ENCODE measurements at places on chromosomes 6 and 20.
A peak's percentile ranks its signal among the peaks of the same experiment; 100 is the strongest.

- no peak overlapping the region for H3K4me3 ChIP-seq
- no peak for DNase-seq
- H3K27ac ChIP-seq: peak overlapping the region; percentile 73
- no peaks in the 10 kb centered on the region for H3K27me3 ChIP-seq
- H3K4me1 ChIP-seq: peaks cover 69% of the 10 kb centered on the region
- H3K36me3 ChIP-seq: peaks cover 26% of the 10 kb centered on the region
Observed at GRCh38 chr20:49888212-49889000, 26.9 kb downstream of the SPATA2 start.

DNA sequence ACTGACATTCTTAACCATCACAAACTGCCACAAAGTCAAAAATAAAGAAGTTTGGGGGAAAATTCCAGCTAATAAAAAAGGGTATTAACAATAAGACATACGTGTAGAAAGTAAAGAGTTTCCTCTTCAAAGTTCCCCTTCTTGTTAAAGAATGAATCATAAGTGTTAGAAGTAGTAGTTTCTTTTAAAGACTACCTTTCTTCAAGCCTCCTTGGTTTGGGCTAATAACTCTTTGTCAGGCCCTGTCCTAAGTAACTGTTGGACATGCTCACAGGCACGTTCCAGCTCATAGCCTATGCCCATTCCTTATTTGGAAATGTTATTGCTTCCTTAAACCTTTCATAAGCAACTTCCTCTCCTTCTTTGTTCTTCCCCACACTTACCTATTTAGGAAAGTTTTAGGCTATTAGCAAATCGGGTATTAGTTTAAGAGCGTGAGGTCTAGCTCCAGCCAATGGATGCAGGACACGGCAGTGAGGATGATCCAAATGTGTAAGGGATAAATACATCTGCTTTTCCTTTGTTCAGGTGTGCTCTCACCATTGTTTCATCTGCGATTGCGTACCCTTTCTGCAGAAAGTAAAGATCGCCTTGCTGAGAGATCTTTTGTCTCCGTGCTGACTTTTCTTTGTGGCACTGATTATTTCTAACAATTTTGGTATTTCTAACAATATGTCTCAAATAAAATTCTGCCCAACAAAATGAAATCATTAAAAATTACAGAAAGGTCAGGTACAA lies 64.9 kb downstream of the CHD6 start:
- no peaks in the 10 kb centered on the region for H3K27me3 ChIP-seq
- no peak overlapping the region for H3K27ac ChIP-seq
- peaks cover 9% of the 10 kb centered on the region for H3K36me3 ChIP-seq
- no peak overlapping the region for H3K4me3 ChIP-seq
- H3K4me1 ChIP-seq: peaks cover 16% of the 10 kb centered on the region

DNA sequence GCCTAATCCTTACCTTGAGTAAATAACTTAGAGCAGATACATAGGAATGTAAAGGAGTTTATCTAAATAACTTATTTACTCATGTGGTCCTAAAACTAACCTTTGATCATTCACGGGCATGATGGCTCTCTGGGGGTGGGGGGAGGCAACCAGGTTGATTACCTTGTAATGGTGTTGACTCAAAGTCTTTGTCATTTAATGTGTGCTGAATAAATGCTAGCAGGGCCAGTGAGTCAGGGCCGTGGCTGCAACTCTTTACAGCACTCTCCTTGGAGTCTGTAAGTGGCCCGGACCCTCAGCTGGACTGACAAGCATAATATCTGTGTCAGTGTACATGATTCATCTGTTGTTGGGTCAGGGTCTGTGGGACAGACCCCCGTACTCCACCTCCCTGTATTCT lies 203.0 kb downstream of the EPM2A start:
- no peak overlapping the region for H3K4me3 ChIP-seq
- peaks cover 5% of the 10 kb centered on the region for H3K4me1 ChIP-seq
- no peak for DNase-seq
- no peak overlapping the region for H3K27ac ChIP-seq

DNA sequence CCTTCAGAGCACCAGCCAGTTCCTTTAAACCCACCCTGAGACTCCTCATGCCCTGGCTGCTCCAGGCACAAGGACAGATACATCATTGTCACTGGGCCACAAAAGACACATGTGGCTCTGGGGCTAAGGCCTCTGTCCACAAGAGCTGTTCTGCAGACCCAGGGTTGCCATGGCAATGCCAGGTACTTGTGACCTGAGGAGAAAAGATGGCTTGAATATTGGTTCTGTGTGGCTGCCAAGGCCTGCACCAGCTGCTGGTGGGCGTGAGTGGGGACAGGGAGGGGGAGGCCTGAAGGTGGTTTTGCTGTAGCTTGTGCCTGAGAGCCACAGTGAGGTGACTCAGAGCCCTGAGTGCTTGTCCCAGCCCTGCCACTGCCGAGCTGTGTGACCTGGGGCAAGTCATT lies 31.8 kb downstream of the SAYSD1 start:
- no peak overlapping the region for H3K4me3 ChIP-seq
- H3K27ac ChIP-seq: no peak overlapping the region

DNA sequence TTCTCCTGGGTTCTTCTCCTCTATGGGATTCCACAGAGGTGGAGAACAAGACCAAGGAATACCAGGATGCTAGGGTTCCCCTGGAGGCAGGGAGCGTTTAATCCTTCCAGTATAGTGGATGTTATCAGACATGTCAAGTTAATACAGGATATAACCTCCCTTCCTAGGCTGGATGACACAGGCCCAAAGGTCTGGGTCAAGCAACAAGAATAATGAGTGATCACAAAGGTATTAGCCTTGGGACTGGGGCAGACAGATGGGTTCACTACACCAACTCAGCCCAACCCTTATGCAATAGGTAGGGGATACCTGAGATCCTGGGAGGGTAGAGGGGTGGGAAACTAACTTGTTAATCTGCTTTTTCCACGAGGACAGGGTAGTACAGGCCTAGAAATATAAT lies 690.3 kb downstream of the HTR1B start:
- H3K27ac ChIP-seq: no peak overlapping the region
- H3K27me3 ChIP-seq: no peaks in the 10 kb centered on the region
- no peak overlapping the region for H3K4me3 ChIP-seq
- DNase-seq: no peak
- peaks cover 26% of the 10 kb centered on the region for H3K4me1 ChIP-seq

DNA sequence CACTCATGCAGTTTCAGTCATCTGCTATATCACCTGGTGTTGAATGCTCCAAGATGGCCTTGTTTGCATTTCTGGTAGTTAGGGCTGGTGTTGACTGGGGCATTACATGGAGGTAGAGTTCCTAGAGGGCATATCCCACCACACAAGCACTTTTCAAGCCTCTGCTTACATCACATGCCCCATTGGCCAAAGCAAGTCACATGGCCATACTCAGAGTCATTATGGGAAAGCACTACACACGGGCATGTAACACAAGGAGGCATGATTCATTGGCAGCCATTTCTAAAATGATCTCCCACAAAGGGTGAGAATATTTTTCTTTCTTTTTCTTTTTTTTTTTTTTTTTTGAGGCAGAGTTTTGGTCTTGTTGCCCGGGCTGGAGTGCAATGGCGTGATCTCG lies 73.2 kb downstream of the TRMT6 start:
- no peaks in the 10 kb centered on the region for H3K27me3 ChIP-seq
- no peak overlapping the region for H3K27ac ChIP-seq
- DNase-seq: no peak
- no peaks in the 10 kb centered on the region for H3K36me3 ChIP-seq
- no peaks in the 10 kb centered on the region for H3K4me1 ChIP-seq
- no peak overlapping the region for H3K4me3 ChIP-seq

DNA sequence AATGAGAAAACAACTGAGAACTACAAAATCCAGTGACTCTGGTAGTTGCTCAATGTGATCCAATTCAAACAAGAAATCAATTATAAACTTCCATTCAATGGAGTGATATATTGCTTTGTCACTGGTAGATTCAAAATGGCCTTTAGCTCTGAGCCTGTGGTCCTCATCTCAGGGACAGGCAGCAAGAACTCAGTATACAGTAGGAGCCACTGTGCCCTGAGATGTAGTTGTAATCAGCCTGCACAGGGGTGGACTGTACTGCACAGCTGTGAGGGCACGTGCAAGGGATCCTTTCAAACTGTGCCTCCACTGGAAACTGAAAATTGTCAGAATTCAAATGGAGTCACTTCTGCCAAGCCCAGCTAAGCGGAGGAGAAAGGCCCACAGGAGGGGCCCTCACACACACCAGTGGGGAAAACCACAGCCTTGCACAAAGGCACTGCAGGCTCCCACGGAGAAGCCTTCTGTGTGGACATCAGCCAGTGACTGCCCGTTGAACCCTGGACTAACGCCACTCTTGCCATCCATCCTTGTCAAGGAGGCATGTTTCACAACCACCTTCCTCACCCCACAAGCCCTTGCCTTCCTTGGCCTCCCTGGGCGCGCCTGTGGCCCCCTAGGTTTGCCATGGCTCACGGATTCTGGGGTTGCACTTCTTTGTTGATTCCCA lies 186.7 kb downstream of the SMOC2 start:
- H3K36me3 ChIP-seq: no peaks in the 10 kb centered on the region
- H3K27ac ChIP-seq: no peak overlapping the region
- H3K4me3 ChIP-seq: no peak overlapping the region
- H3K27me3 ChIP-seq: peaks cover 4% of the 10 kb centered on the region

GRCh38 chr20:59145924-59146779 lies 17.5 kb upstream of the ZNF831 start:
- H3K36me3 ChIP-seq: no peaks in the 10 kb centered on the region
- H3K4me1 ChIP-seq: peaks cover 43% of the 10 kb centered on the region
- H3K27me3 ChIP-seq: no peaks in the 10 kb centered on the region
- peak overlapping the region; percentile 69 for H3K27ac ChIP-seq
- DNase-seq: no peak

GRCh38 chr6:40759838-40760237 lies 172.7 kb upstream of the LRFN2 start:
- H3K27me3 ChIP-seq: peaks cover 36% of the 10 kb centered on the region
- no peak overlapping the region for H3K4me3 ChIP-seq
- H3K36me3 ChIP-seq: no peaks in the 10 kb centered on the region
- peaks cover 16% of the 10 kb centered on the region for H3K4me1 ChIP-seq

DNA sequence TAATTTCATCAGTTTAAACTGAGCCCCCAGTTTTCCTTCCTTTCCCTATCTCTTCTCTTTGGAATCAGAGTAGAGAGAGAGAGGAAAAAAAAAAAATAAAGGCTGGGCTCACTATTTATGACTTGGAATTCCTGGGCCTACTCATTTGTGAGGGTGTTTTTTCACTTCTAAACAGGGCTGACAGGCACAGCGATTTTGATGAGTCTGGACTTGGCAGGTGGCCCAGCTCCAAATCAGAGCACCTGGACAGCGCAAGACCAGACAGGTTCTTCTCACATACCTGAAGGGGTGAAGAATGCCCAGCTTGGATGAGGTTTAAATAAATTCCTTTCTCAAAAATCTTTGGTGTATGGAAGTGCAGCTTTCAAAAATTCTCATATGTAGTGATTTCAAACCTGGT lies 122.2 kb downstream of the KIF13A start:
- no peaks in the 10 kb centered on the region for H3K27me3 ChIP-seq
- peak overlapping the region; percentile 65 for H3K27ac ChIP-seq
- no peak overlapping the region for H3K4me3 ChIP-seq
- no peaks in the 10 kb centered on the region for H3K36me3 ChIP-seq

- H3K27me3 ChIP-seq: no peaks in the 10 kb centered on the region
- peaks cover 19% of the 10 kb centered on the region for H3K4me1 ChIP-seq
- no peaks in the 10 kb centered on the region for H3K36me3 ChIP-seq
- no peak overlapping the region for H3K4me3 ChIP-seq
Observed at GRCh38 chr6:16633961-16634360, 127.3 kb downstream of the ATXN1 start.

GRCh38 chr20:44843876-44844275 lies 33.5 kb upstream of the RIMS4 start:
- no peak overlapping the region for H3K4me3 ChIP-seq
- no peak overlapping the region for H3K27ac ChIP-seq
- H3K4me1 ChIP-seq: no peaks in the 10 kb centered on the region
- no peaks in the 10 kb centered on the region for H3K36me3 ChIP-seq

GRCh38 chr6:3518356-3519190 lies 61.7 kb upstream of the SLC22A23 start:
- no peaks in the 10 kb centered on the region for H3K36me3 ChIP-seq
- H3K4me1 ChIP-seq: no peaks in the 10 kb centered on the region
- no peak overlapping the region for H3K27ac ChIP-seq
- peaks cover 73% of the 10 kb centered on the region for H3K27me3 ChIP-seq
- no peak for DNase-seq
- no peak overlapping the region for H3K4me3 ChIP-seq

GRCh38 chr6:169162752-169163407 lies 90.8 kb downstream of the THBS2 start:
- peaks cover 12% of the 10 kb centered on the region for H3K4me1 ChIP-seq
- no peak overlapping the region for H3K27ac ChIP-seq
- H3K4me3 ChIP-seq: no peak overlapping the region
- peaks cover 51% of the 10 kb centered on the region for H3K27me3 ChIP-seq

GRCh38 chr6:151974061-151974617 lies 166.7 kb downstream of the ESR1 start:
- H3K4me1 ChIP-seq: no peaks in the 10 kb centered on the region
- H3K27ac ChIP-seq: no peak overlapping the region
- no peak overlapping the region for H3K4me3 ChIP-seq
- no peaks in the 10 kb centered on the region for H3K36me3 ChIP-seq

- H3K27me3 ChIP-seq: no peaks in the 10 kb centered on the region
- no peak overlapping the region for H3K4me3 ChIP-seq
- H3K27ac ChIP-seq: peak overlapping the region; percentile 17
- H3K36me3 ChIP-seq: peaks cover 89% of the 10 kb centered on the region
- no peak for DNase-seq
Observed at GRCh38 chr6:4055420-4056041, 23.4 kb downstream of the FAM217A start.

GRCh38 chr20:4332121-4332860 lies 316.9 kb upstream of the RNF24 start:
- peaks cover 9% of the 10 kb centered on the region for H3K27me3 ChIP-seq
- H3K4me3 ChIP-seq: no peak overlapping the region
- H3K27ac ChIP-seq: no peak overlapping the region
- H3K4me1 ChIP-seq: no peaks in the 10 kb centered on the region
- H3K36me3 ChIP-seq: no peaks in the 10 kb centered on the region
- DNase-seq: no peak

- H3K4me3 ChIP-seq: no peak overlapping the region
- no peak for DNase-seq
- H3K36me3 ChIP-seq: no peaks in the 10 kb centered on the region
Observed at GRCh38 chr6:159180001-159180400, 10.8 kb downstream of the FNDC1 start.

DNA sequence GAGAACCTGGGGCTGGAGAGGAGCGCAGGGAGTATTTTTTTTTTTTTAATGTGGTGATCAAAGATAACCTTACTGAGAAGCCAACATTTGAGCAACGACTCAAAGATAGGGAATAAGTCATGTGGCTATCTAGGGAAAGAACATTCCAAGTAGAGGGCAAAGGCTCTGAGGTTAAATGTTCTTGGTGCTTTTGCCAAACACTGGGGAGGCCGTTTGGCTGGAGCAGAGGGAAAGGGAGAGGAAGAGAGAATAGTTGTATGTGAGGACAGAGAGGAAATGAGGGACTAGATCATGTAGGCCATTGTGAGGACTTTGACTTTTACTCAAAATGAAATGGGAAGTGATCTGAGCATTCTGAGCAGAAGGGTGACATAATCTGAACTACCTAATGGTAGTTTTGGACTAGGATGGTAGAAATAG lies 27.8 kb downstream of the ACSS2 start:
- H3K27me3 ChIP-seq: no peaks in the 10 kb centered on the region
- no peak for DNase-seq
- no peak overlapping the region for H3K4me3 ChIP-seq
- peaks cover 80% of the 10 kb centered on the region for H3K4me1 ChIP-seq

- DNase-seq: no peak
- H3K27me3 ChIP-seq: peaks cover 33% of the 10 kb centered on the region
- H3K4me1 ChIP-seq: no peaks in the 10 kb centered on the region
Observed at GRCh38 chr20:59623583-59623982, 19.2 kb downstream of the PHACTR3 start.

- H3K4me3 ChIP-seq: no peak overlapping the region
- H3K27me3 ChIP-seq: peaks cover 6% of the 10 kb centered on the region
- H3K36me3 ChIP-seq: no peaks in the 10 kb centered on the region
- no peaks in the 10 kb centered on the region for H3K4me1 ChIP-seq
Observed at GRCh38 chr20:2603816-2604505, 48.5 kb upstream of the NOP56 start.

All from left ventricle myocardium inferior (tissue), 1 donor.